ENCODE measurements at places on chromosomes 13 and 19.

GRCh38 chr19:4748185-4748584 is 24.5 kb upstream of the DPP9 start:
- DNase-seq: no peak

DNA sequence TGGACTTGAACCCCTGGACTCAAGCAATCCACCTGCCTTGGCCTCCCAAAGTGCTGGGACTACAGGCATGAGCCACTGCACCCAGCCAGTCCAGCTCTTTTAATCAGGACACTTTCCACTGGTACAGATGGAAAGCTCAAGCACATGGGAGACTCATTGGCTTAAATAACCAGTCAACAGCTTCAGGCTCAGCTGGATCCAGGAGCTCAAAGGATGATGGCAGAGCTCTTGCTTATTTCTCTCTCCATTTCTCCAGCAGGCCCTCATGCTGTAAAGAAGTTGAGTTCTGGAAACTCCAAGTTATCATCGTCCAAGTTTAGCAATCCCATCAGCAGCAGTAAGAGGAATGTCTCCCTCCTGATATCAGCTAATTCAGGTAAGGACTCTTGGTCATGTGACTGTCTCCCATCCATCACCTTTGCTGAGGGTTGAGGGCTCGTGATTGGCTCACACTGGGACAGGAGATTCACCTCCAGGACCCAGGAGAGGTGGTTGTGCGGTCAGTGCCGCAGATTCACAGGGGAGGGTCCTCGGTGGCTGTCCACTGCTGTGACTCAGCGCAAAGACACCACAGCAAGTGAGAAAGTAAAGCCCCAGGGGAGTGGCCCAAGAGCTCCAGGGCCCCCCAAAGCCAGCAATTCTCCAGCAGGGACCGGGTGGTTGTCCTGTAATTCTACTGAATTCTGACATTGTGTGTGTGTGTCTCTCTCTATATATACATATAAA is 5.1 kb downstream of the CCL25 start:
- DNase-seq: no peak

DNA sequence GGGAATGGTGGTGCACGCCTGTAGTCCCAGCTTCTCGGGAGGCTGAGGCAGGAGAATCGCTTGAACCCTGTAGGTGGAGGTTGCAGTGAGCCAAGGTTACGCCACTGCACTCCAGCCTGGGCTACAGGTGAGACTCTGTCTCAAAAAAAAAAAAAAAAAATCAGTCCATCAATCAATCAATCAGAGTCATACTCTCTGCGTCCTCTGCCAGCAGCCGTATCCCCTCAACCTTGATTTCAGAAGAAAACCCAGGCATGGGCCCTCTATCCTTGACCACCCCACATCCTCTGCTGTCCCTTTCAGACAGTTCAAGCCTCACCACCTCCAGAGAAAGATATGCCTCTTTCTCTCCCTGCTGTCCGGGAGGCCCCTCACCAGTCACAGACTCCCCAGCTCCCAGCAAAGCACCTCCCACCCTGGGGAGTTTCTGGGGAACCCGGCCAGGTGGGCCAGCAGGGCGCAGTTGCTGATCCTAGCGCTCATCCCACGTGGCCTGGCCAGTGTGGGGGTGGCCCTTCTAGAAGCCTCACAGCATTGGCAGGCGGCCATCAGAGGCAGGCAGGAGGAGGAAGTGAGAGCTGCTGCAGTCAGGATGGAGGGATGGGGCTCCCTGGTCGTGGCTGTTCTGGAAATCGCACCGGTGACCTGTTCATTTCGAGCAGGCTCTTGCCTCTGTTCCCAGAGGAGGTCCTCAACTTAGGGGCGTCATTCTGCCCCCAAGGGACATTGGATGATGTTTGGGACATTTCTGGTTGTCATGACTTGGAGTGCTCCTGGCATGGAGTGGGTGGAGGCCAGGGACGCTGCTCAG is 10.2 kb upstream of the JSRP1 start:
- no peak for DNase-seq

- DNase-seq: no peak
Observed at GRCh38 chr19:33171916-33172359, 22.2 kb upstream of the LRP3 start.

All from stimulated activated CD8-positive, alpha-beta memory T cell treated with anti-CD3 and anti-CD28 coated beads, Interleukin-7, amount 100 ng/mL, for 24 hours (primary cell).